NCI-H187 (cell line): ENCODE measurements at places on chromosomes 11 and 22.

DNA sequence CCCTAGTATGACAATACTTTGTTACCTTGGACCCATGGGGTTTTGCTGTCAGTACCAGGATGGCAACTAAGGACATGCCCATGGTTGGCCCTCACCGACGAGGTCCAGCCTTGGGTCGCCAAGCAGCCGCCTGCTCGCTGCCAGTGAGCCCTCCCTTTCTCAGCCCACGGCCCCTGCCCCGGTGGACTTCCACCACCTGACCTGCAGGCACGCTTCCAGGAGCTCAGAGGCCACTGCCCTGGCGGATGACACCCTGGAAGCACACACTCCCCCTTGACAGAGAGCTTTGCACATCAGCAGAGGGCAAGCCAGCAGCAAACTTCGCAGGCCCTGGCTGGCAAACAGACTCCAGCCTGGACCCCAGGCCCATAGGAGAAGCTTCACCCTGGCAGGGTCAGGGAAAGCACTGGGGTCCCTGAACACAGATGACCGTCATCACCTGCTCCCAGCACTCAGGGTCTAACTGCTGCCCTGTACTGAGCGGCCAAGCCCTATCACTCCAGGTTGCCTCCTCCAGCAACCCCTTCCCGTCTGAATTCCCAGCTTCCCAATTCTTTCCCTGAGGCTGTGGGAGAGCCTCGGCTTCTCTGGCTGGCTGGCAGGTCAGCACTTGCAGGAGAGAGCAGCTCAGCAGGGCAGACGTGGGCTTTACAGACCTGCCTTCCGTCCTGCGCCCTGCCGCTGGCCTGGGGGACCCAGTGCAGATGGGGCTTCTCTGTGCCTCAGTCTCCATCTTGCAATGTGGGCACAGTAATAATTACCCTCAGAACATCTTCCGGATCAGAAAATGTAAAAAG lies 2.7 kb upstream of the PPARA start:
- no peak for DNase-seq

DNA sequence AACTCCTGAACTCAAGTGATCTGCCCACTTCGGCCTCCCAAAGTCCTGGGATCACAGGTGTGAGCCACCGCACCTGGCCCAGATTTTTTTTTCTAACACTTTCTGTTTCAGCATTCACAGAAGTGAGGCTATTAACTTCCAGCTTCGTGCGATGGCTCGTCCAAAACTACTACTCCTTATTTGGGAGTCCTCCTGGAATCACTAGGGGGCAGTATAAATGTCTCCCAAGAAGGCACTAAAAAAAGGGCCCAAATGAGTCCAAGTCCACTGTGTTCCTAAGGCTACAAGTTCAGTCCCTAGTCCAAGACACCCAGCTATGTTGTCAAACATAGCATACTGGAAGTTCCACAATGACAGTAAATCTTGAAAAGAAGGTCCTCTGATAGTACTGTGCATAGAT lies 63.2 kb upstream of the BIRC3 start:
- no peak for DNase-seq

DNA sequence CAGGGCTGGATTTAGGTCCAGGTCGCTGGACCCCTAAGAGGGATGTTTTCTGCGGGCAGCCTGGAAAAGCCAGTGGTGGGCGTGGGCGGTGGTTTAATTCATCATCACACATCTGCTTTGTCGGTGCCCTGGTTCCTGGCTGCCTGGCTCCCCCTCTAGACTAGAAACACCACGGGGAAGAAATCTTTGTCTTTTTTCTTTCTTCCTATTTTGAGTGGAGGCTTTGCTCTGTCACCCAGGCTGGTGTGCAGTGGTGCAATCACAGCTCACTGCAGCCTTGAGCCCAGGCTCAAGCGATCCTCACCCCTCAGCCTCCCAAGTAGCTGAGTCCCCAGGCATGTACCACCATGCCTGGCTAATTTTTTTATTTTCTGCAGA lies 86.6 kb upstream of the LINC01488 start:
- no peak for DNase-seq

DNA sequence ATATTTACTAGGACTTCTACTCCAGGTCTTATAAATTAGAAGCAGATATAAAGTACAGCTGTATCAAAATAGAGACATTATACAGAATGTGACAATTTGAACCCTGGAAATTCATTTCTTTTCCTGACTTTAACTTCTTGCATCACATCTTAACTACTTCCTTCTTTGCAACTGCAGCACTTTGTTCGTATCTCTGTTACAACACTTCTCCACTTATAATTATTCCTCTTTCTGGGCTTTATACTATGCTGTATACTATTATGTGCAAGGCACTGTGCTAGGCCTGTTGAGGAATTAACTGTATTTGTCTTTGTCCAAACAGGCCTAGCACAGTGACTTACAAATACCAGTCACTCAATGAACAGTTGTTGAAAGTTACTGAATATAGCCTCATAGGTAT lies 1.8 kb upstream of the SLC36A4 start:
- DNase-seq, result no peak
